OCI-M1 (cell line): ENCODE measurements at places on chromosomes 13 and 19.

GRCh38 chr13:59000770-59001169 is 1163.0 kb downstream of the DIAPH3 start:
- DNase-seq, result peak; percentile 44

GRCh38 chr13:40178130-40178529 is 488.3 kb downstream of the FOXO1 start:
- no peak for DNase-seq

GRCh38 chr19:23769691-23770468 is 11.2 kb upstream of the ZNF681 start:
- no peak for DNase-seq

- no peak for DNase-seq
These were observed 253.8 kb downstream of the SLITRK5 start for GRCh38 chr13:87925006-87925405.

DNA sequence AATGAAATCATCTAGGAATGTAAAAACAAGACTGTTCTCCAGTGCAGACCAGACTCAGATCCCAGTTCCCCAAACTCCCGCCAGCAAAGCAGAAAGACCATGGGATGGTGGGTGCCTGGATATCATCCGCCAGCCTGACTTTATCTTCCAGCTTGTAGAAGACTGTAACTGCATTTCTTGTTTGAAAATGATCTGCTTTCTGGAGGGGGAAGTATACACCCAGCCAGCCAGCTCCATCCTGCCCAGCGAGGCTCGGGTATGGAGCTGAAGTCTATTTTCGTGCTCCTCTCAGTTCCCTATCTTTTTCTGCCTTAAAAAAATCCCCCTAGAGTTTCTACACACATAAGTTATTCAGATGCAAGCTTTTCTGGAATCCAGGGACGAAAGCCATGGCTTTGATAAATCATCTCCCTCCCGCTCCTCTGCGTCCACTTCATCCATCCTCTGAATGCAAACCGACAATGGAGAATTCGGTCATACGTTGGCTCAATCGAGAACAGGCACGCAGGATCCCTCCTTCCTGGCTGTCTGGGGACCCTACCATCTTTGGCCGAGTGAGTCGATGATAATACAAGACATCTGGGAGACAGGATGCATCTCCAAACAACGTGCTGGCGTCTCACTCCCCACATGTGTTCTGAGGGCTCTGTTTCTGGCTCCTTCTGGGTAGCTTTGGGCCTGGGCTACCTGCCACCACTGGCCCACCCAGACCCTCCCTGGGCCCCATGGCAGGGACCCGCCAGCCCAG is 31.2 kb downstream of the CEBPG start:
- no peak for DNase-seq

GRCh38 chr19:290372-291005 is 714 bp downstream of the PLPP2 start:
- no peak for DNase-seq

DNA sequence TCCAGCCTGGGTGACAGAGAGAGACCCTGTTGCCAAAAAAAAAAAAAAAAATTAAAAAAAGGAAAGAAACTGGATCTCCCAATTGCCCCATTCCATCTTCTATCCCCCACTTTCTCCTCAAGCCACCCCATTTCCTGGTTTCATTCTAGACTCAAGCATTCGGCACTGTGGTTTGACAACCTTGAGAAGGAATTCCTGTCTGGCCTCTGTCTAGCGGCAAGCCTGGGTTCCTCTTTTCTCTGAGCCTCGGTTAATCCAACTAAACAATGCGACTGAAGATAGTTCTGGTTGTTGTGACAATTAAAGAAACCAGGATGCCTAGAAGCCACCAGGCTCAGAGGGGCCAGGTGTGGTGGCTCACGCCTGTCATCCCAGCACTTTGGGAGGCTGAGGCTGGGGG is 3.3 kb upstream of the C3 start:
- DNase-seq, result no peak

DNA sequence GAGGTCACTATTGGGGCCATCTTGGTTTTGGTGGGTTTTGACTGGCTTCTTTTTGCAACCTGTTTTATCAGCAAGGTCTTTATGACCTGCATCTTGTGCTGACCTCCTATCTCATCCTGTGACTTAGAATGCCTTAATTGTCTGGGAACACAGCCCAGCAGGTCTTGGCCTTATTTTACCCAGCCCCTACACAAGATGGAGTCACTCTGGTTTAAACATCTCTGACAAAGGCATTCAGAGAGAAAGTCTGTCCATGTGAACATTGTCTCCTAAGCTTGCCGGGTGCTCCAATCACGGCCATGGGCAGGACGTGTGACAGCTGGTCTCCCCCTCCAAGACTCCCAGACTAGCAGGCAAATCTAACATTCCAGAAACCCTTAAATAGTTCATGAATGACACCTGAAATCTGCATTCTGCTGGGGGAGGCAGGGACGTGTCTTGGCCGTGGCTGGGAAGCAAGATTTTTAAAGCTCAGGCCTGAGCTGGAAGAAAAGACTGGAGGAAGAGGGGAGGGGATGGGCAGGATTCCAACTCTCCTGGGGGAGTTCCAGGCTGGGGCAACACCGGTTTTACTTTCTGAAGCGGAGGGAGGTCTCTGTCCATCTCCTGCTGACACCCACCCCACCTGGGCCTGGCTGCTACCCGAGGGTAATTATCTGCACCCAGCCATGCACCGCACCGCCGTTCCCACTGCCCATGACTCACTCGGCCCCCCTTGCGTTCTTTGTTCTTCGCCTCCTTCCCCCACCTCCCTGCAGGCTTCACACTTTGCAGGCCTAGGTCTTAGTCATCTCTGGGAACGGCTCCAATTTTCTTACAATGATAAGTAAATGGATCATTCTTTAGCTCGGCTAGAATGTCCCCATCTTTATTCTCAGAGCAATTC is 11.6 kb upstream of the OR1M1 start:
- peak; percentile 99 for DNase-seq

GRCh38 chr19:47023448-47023794 is 3.8 kb downstream of the NPAS1 start:
- DNase-seq, result no peak

DNA sequence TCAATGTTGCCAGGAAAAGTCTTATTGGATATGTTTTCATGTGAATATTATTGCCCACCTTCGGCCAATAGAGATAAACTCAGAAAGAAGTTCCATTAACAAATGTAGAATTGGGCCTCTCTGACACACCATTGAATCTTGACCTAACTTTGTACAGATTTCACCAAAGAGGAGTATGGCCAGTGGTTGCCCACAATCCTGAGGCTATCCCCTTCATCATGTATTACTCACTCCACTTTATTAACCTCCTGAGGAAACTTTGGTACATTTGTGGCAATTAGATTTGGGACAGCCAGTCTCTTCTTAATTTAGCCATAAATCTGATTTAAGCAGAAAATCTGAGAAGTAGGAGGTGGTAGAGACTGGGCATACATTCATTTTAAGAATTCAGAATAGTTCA is 53.3 kb upstream of the POSTN start:
- no peak for DNase-seq

DNA sequence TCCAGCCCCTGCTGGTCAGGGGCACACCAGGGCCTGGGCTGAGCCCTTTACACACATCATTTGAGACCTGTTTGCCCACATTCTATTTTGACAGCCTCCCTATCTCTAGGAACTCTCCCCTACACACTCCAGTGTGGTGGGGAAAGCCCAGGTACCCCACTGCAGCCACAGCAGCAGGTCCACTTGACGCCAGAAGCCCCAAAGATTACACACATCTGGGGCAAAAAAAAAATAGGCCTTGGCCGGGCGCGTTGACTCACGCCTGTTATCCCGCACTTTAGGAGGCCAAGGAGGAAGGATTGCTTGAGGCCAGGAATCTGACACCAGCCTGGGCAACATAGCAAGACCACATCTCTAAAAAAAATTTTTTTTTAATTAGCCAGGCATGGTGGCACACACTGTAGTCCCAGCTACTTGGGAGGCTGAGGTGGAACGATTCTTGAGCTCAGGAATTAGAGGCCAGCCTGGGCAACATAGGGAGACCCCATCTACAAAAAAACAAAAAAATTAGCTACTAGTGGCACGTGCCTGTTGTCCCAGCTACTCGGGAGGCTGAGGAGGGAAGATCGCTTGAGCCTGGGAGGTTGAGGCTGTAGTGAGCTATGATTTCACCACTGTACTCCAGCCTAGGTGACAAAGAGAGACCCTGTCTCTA is 18.0 kb upstream of the CD22 start:
- DNase-seq, result no peak

DNA sequence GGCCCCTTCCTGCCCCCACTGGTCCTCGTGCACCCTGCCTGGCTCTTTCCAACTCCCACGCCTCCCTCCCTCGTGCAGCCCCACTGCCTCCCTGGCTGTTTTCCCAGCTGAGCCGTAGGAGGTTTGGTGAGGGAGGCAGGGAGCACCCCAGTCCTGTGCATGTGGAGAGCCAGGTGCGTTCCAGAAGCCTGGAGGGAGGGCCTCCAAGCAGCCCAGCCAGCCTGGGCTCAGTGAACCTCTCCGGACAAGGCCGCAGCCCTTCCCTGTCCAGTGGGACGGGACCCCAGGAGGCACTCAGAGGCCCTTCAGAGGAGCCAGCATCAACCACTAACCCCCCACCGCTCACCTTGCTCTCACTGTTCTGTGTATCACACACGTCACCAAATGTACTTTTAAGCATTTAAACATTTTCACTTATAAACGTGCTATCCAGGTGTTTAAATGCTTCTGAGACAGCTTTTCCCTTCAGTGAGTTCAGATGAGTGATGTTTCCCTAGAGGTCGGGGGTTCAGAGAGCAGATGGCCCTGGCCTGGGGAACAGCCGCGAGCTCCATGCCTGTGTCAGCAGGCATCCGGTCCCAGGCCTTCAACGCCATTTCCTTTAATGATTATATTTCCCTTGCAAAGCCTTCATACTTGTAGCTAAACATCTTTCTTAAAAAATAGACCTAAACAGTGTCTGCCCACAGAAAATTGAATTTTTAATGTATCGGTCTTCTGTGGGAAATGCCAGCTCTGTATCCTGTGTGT is 122.6 kb downstream of the ATP11A start:
- DNase-seq, result no peak

GRCh38 chr13:100392709-100393630 is 195.6 kb downstream of the GGACT start:
- DNase-seq, result peak; percentile 93

- peak; percentile 84 for DNase-seq
These were observed 17.2 kb upstream of the ZBTB7A start for GRCh38 chr19:4083677-4084546.

GRCh38 chr19:48740164-48740972 is at the start of gene RASIP1:
Gene RASIP1 (minus strand): TSS chr19:48740610. CDS start chr19:48740282, 328 bp downstream.
- no peak for DNase-seq

DNA sequence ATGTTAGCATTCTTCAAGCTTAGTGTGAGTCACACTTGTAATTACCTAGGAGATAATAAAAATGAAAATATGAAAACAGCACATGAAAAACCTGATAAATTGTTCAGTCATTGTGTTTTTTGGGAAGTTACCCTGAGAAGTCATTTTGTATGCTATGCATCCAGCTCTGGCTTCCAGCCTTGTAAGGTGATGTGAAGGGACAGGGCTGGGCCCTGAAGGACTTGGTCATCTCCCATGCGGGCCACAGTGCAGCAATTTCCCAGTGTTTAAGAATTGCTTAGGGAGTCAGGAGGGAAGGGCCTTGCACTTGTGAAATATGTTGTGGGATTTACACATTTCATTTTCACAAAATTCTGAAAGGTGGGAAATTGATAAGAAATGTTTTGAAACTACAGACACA is 41.3 kb downstream of the ARHGEF7 start:
- DNase-seq, result no peak

DNA sequence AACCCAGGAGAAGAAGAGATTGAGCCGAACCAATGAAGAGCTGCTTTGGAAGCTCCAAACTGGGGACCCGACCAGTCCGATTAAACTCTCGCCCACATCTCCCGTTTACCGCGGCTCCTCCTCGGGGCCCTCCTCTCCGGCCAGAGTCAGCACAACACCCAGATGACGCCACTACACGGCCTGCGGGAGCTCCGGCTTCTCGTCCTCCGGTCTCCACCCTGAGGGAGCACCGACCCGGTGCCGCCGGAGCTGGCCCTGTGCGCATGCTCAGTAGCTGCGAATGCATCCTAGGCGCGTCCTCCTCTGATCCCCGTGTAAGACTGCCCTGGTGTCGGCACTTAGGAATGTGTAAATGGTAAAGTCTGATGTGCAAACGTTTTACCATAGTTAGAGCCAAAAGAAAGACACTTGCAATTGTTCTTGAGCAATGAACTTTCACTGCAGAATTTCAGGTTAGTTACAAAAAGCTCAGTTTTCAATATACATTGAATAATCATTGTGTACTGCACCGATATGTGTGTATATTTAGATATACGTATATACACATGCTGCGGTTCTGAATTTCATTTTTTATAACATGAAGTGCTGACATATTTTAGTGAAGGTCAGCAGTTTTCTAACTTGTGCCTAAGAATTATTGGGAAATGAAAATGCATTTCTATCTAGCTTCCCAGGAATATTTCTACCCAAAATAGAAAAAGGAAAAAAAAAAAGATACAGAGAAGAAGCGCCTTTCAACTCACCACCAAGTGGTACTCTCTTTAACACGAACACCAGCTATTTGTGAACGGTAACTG is 92.2 kb downstream of the SLC7A1 start:
- no peak for DNase-seq

GRCh38 chr13:66967811-66968597 is 262.1 kb downstream of the PCDH9 start:
- DNase-seq, result no peak

DNA sequence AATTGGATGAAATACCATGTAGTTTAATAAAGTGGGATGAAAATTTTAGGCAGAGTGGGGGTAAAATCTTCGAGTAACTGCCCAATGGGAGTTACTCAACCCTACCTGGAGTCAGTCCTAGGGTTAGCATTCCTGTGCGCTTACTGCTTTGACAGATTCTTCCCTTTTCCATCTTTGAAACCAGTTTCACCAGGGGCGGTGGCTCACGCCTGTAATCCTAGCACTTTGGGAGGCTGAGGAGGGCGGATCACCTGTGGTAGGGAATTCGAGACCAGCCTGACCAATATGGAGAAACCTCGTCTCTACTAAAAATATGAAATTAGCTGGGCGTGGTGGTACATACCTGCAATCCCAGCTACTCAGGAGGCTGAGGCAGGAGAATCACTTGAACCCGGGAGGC is 37.0 kb upstream of the CXCL17 start:
- DNase-seq, result no peak

DNA sequence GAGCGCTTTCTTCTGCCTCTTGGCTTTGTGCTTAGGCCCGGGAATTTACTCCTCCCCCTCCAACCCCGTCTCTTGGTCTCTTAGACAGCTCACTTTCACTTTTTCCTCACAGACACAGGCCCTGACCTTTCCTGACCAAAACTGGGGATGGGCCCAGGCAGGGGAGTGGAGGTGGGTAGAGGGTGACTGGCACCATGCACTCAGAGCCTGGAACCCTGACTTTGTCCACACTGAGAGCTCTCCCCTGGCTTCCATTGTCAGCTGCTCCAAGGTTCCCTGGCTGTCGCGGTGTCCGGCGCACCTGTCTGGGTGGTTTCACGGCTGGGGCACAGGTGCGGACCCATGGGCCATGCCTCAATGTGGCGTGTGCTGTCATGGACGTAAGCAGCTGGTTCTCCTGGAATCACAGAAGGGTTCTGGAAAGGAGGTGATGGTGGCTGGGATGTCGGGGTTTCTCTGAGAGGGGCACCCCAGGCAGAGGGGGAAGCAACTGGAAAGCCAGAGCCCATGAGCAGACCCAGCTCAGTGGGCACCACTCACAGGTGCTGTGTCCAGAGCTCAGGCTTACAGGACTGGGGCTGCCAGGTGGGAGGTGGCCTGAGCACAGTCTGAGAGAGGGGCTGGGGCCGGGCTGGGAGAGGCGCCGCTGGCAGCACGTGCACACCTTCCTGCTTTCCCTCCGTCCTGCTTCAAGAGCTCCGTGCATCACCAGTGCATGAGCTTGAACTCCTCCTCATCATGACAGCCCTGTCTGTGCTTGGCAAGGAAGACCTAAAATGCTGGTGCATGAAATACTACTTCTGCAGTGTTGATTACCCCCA is 28.0 kb upstream of the C1QTNF9 start:
- no peak for DNase-seq

GRCh38 chr19:13689085-13689484 is 75.2 kb upstream of the MRI1 start:
- DNase-seq, result peak; percentile 98
